ENCODE measurements at places on chromosomes 4 and X.

DNA sequence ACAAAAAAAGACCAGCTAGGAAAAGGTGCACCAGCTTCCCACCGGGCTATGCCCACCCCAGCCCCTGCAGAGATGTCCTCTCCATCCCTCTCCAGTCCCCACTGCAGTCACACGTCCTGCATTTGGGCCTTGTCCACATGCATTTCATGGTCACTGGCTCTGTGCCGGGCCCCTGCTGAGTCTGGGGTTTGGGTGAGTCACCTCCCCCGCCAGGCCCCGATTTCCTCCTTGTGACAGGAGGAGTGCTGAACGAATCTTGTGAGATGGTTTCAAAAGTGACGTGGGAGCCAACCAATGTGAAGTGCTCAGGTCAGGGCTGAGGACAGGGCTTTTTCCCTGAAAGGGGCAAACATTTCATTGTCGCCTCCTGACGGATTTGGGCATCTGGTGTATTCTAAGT, 7.1 kb downstream of the CPZ start:
- no peak for DNase-seq

- DNase-seq: no peak
Observed at GRCh38 chrX:125646195-125646594, 326.5 kb downstream of the TEX13C start.

DNA sequence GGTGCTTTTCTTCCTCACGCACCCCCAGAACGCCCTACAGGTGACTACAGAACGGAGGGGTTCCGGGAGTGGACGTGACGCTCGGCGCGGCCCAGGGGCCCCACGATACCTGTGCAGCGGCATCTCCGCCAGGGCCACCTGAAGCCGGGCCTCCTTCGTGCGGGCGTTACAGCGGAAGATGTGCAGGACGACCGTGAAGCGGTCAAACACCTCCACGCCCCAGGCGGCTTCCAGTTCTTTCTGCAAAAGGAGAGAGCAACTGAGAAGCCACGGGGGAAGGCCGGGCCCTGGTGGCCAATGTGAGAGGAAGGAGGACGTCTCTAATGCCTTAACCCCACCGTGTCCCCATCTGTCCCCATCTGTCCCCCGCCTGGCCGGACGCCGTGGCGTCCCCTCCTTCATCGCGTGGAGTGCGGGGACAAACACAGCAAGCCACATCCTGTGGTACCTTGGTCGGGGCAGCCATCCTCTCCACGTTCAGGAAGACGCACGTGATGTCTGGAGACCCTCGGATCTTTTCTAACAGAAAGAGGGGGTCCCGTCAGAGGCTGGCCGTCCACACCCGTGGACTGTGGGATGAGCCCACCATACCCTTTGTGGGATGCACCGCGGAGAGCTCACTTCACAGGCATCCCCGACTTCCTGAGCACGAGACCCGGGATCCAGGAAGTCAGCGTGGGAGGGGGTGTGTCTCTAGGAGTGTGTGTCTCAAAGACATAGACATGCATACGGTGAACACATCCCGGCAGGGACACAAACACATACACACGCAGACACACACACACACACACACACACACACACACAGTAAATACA, 3.6 kb downstream of the GTPBP6 start:
- DNase-seq: no peak

- no peak for DNase-seq
Observed at GRCh38 chr4:175427751-175428150, 384.3 kb downstream of the GPM6A start.

DNA sequence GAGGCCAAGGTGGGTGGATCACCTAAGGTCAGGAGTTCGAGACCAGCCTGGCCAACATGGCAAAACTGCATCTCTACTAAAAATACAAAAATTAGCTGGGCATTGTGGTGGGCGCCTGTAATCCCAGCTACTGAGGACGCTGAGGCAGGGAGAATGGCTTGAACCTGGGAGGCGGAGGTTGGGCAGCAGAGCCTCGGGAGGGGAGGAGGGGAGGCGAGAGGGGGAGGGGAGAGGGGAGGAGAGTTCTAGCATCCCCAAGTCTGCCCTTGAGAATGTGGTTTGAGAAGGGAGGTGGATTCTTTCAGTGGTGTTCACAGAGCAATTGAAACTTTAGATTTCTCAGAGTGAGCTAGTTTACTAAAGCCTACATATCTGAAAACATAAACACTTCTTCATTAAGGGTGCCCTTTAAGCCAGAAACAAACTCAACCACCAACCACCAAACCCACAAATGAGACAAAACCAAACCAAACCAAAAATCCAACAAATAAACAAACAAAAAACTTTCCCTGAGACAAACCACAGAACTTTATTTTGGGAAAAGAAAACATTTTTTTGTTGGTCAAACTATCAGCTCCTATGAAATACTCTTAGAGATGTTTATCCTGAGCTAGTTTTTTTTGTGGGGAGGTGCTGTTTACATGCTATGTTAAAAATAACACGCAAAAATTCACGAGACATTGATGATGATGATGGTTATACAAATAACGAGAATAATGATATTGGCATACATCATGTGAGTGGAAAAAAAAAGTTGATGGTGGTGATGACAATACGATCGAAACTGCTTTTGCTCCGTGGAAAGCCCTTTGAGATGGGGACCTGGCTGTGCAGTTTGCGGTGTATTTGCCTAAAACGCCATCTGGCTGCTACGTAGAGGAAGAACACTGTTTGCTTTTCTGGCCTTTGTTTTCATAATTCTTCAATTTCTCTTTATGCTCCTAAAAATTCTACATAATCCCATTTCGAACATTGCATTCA, 98.2 kb upstream of the PRKX start:
- DNase-seq: peak; percentile 35

DNA sequence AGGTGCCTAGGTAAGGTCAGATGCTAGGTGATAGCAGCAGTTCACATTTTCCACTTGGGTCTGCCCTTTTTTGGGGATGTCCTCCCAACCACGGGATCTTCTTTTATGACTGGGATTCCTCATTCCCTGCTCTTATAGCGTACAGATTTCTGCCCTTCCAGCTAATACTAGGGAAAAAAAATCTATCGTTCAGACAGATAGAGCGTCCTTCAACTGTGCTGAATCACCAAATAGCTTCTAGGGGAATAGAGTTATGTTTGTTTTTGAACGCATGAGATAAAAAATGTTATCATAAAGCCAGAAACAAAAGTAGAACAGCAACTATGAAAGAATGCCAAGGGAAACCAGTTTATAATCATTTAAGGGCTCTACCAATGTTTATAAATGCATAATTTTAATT, 13.0 kb downstream of the RAP2C start:
- no peak for DNase-seq

DNA sequence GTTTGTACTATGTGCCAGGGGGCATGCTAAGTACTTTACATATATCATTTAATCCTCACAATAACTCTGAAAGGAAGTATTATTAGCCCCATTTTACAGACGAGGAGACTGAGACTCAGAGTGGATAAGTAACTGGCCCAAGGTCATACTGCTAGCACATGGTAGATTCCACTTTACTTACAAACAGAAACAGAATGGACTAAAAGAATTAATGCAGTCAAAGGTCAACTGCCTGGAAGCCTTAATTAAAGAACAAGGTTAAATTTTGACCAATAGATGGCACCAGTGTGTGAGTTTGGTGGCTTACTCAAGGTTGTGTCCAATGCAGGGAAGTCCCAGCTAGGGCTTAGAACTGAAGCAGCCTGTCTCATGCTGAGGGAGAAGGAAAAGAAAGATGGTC, 4.7 kb downstream of the RIPPLY1 start:
- no peak for DNase-seq
